Stimulated activated CD4-positive, alpha-beta T cell treated with anti-CD3 and anti-CD28 coated beads, Interleukin-1b, Interleukin-23, amount 100 ng/mL, for 4 hours (primary cell): ENCODE measurements at places on chromosomes 2 and 18.

GRCh38 chr2:172381275-172382027 is 45.9 kb upstream of the ITGA6 start:
- no peak for DNase-seq

DNA sequence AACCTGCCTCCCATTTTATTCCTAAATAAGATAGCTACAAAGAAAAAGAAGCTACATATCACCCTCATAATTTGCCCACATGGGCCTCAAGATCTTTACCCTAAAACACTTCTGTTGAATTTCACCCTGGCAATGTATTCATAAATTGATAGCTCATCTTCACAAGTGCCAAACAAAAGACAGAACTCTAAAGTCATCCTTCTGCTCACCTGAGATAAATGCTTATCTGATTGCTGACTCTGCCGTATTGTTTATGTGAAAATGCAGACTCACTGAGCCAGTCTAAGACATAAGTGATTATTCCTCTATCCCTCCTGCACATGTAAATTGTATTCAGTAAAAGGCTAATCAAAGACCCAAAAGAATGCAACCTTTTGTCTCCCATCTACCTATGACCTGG is 2.0 kb downstream of the RDH14 start:
- no peak for DNase-seq

DNA sequence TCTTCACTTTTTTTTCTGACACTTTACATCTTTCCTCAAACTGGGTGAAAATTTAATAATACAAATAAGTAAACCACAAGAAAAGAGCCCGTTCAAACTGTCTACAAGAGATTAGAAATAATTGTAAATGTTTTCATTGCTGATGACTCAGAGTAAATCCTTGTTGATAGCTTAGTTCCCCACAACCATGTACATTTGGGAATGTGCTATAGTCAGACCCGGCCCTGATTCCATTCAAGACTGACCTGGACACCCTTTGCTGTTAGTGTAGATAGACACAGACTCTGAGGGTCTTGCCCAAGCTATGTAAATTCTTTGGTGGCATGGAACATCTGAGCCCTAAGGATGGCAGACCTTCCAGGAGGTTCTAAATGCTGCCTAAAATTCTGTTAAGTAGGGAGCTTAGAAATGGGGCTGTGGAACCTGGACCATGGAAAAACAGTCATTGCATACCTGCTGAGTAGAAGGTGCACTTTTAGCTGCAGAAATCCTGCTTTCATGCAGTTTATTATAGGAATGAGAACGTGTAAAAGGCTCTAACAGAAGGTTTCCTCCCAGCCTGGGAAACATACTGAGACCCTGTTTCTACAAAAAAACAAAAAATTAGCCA is 3.7 kb downstream of the MALT1 start:
- DNase-seq: no peak

DNA sequence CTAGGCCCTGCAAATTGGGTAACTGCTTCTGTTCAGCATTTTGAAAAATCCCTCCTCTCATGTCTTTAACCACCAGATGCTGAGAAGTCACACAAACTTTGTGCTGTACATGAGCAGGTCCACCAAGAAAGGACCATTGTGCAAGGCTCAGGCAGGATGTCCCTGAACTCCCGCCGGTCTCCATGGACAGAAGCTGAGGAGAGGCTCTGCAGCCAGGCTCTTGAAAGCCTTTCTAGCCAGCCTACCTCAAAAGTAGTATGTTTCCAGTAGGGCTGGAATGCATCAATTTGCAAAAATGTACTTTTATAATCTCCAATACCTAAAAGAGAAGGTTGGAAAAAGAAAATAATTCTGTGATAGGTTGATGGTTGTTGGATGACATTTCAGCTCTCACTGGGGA is 47.0 kb upstream of the SH3BP4 start:
- DNase-seq: no peak

DNA sequence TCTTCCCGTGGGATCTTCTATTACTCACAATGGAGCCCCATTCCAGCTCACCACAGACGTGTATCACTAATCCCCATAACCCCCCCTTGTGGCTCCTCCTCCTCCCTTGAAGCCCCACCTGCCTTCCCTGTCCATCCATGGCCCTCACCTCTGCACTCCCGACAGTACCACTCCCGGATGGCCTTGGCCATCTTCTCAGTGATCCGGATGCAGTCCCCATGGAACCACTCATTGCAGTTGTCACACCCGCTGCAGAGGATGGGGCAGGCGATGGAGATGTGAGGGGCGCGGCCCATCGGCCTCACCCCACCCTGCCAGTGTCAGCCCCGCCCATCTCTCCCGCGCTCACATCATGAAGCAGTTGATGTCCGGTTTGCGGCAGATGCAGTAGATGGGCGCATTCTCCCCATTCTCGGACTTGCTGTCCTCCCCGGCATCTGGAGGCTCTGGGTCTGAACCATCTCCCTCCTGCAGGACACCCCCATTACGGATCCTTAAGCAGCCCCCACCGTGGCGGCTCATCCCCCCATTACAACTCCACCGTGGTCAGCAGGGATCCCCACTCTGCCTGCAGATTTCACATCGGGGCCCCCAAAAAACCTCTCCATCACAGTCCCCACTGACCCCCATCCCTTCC is 983 bp downstream of the CXXC1 start:
- no peak for DNase-seq

DNA sequence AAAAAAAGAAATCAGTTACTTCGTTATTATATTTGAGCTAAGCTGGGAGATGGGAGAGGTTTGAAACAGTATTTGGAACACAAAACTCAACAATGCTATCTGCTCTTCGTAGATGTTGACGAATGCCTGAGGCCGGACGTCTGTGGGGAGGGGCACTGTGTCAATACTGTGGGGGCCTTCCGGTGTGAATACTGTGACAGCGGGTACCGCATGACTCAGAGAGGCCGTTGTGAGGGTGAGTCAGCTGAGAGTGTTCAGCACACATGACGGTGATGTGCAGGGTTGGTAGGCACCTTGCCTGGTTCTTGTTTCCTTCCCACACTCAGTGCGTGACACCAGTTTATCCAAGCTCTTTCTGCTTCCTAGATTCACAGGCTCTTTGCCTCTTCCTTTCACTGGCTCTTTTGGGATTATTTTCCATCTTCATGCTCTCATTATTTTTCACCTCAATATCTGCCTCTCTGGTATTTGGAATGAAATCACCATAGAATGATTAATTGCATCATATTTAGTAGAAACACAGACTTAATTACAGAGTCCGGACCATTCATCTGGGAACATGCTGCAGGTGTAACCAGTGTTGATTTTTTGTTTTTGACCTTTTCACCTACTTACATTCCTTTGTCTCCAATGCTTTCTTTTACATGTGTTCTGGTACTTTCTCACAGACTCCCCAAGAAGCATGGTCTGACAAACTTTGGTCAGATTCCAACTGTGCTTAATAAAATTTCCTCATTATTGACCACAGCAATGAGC is 200.6 kb upstream of the RASGRP3 start:
- peak; percentile 2 for DNase-seq

GRCh38 chr2:85830645-85831044 is 58.1 kb downstream of the ST3GAL5 start:
- no peak for DNase-seq

DNA sequence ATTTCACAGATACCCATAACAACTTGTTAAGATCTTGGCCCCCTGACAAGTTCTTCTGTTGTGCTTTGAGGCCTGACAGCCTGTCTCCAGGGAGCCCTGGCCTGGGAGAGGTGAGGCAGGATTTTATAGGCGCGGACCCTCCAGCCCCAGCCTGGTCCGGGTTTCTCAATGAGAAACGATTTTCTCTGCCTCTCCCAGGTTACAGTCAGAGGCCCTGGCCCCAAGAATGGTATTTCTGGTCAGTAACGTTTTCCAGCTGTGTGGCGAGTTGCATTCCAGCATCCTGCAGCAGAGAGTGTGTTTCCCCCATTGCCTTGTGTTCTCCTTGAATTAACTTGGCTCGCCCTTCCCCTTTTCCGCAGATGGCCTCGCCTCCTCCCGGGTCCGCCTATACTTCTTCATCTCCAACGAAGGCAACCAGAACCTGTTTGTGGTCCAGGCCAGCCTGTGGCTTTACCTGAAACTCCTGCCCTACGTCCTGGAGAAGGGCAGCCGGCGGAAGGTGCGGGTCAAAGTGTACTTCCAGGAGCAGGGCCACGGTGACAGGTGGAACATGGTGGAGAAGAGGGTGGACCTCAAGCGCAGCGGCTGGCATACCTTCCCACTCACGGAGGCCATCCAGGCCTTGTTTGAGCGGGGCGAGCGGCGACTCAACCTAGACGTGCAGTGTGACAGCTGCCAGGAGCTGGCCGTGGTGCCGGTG is 3.0 kb downstream of the INHBB start:
- DNase-seq: no peak

- no peak for DNase-seq
Observed at GRCh38 chr2:192585418-192585817, 390.7 kb upstream of the TMEFF2 start.

- DNase-seq: no peak
Observed at GRCh38 chr2:74740395-74740740, 86.3 kb downstream of the SEMA4F start.
